ENCODE measurements at places on chromosomes 6 and 20.
A peak's percentile ranks its signal among the peaks of the same experiment; 100 is the strongest.

DNA sequence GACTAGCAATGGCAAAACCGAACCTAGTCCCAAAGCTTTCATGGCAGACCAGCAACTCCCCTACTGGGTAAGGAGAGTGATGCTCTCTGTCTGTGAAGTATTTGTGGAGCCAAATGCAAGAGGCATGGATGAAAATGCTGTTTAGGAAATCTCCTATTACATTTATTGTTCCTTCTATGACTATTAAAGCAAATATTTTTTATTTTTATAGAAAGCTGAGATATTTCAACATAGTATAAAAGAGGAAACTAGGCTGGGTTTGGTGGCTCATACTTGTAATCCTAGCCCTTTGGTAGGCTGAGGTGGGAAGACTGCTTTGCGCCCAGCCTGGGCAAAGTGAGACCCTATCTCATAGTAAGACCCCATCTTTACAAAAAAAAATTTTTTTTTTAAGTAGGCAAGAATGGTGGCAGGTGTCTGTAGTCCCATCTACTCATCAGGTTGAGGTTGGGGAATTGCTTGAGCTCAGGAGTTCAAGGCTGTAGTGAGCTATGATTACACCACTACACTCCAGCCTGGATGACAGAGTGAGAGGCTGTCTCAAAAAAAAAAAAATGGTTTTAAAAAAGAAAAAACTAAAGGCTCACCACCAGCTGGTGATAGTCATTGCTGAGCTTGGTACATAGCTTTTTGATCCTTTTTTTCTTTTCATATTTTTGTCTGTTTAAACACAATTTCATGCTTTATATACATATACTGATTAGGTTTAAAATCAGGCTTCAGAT lies 11.3 kb downstream of the KDM1B start:
- no peak for DNase-seq

- no peak for DNase-seq
Observed at GRCh38 chr6:43707269-43707668, 19.7 kb upstream of the MRPS18A start.

DNA sequence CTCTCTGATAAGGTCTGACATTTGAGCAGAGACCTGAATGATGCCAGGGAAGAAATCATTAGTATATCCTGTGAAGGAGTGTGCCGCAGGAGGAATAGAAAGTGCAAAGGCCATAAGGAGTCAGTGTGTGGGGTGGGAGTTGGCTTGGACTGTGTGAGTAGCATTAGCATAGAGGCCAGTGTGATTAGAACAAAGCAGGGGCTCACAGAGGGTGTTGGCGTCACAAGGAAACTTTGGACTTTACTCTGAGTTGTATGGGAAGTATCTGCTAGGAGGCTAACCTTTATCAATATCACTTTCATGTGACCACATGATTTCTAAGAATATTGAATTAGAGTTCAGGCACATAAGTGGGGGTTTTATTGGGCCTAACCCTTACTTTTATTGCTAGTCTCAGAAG lies 12.1 kb downstream of the TMEM200A start:
- DNase-seq, result no peak

GRCh38 chr20:41395667-41396664 lies 29.3 kb upstream of the EMILIN3 start:
- DNase-seq, result no peak

DNA sequence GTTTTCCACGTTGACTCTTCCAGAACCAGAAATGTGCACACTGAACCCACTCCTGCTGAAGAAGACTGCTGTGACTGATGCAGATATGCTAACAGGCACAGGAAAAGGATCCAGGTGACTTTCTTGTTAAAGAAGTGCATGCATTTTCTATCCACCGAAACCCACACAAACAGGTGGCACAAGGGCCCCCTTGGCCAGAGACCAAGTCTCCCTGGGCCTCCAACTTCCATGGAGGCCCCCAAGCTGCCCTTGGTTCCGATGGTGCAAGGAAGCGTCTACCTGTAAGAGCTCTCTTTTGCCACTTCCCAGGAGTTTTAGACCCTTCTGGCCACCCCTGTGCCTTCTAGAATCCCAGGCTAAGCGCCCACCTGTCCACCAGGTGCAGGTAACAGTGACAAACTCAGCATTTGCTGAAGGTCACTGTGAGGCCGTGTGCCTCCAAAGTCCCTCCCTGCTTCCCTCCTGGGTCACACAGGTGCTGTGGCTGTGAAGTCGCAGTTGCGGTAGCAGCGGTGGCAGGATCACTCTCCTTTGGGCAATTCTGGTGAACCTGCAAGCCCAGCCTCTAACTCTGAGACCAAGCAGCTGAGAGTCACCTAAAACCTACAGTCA lies 134.8 kb downstream of the PXDC1 start:
- DNase-seq, result no peak

DNA sequence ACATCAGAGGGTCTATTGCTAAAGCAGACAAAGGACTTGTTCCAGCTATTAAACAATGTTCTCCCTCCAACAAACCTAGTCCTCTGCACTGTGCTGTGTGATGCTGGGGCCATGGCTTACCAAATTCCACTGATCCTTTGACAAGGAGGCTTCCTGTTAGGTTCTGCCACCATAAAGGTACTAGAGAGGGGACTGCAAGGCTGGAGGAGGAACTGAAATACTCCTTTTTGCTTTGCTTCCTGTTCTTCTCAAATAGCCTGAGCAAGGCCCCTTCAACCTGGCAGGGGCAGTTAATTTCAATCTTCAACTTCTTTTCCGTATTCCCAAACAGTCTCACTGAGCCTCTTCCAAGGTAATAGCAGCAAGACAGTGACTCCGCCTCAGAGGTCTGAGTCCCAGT lies 286.4 kb upstream of the IRAK1BP1 start:
- no peak for DNase-seq

DNA sequence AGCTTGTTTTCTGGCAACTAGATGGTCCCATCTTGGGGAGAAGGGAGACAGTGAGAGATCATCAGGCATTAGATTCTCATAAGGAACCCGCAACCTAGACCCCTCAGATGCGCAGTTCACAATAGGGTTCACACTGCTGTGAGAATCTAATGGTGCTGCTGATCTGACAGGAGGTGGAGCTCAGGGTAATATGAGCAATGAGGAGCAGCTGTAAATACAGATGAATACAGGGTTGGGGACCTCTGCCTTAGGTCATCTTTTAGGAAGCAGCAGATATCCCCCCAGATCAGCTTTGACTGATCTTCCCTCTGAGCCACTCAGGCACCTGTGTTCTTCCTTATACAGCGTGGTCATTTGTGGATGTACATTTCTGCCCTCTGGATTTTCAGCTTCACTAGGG lies 63.4 kb downstream of the SMOC2 start:
- DNase-seq, result no peak

DNA sequence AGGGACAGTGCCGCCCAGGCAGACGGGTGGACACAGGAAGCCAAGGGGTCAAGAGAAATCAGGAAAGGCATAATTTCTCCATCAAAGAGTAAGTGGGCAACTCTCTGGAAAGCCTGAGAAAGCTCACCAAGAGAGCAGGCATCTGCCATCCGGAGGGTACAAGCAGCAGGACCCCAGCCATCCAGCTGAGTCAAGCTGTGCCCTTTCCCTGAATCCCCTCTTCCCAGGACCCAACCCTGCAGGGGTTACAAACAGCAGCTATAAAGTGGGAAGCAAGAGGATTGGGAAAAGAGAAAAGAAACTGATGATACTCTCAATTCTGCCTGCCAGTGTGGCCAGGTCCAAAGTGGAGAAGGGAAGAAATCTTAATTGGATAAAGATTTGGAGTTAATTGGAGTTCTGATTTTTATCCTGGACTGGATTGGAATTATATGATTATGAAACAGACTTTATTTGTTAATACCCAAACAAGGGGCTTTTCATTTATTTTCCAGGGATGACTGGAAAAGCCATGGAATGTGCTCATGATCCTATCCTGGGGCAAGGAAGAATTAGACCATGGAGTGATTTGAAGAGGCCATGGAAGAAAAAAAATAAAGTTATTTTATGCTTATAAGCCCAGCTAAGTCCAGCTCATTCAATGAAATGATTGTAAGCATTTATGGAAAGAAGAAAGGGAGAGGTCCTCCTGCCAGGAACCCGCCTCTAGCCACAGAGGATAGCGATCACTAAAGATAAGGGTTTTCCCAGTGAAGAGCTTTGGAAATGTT lies 34.9 kb downstream of the NHLRC1 start:
- DNase-seq, result no peak

- peak; percentile 20 for DNase-seq
Observed at GRCh38 chr6:88870717-88871330, 92.6 kb downstream of the RNGTT start.

GRCh38 chr6:126268092-126268491 lies 71.8 kb upstream of the CENPW start:
- no peak for DNase-seq

GRCh38 chr20:12171923-12172524 lies 254.3 kb downstream of the BTBD3 start:
- no peak for DNase-seq

DNA sequence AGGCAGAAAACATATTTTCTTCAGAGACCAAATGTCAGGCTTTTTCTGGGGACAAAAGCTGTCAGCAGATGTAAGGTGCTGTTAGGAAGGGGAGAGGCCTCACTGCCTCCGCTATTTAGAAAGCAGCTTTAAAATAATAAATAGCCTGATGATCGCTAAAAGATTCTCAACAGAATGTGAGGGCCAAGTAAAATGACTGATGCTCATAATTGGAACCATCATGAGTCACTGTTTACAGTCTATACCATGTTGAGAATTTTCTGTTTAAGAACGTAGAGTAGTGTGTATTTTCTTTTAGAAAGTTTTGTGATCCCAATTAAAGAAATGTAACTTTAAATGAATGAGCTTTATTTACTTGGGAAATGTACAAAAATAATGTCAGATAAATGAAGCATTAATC lies 220.0 kb downstream of the CLIC5 start:
- no peak for DNase-seq

DNA sequence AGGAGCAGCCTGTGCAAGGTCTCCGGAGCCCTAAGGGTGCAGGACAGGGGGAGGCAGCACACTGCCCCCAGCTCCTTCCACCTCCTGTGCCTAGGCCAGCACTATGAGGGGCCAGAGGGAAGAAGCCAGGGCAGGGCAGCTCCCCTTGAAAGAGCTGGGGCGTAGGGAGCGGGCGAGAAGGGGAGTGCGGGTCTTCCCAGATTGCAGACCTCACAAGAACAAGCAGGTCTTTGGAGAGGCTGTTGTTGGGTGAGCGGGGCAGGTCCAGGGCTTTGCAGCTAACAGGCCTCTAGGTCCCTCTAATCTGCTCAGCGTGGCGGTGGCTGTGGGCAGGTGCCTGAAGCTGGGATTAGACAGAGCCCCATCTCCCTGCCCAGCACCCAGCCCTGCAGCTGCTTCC lies 22.4 kb upstream of the CST1 start:
- no peak for DNase-seq

- DNase-seq, result peak; percentile 46
Observed at GRCh38 chr6:52399511-52400312, 20.4 kb upstream of the EFHC1 start.

- peak; percentile 58 for DNase-seq
Observed at GRCh38 chr20:3980260-3981131, 34.9 kb downstream of the RNF24 start.

DNA sequence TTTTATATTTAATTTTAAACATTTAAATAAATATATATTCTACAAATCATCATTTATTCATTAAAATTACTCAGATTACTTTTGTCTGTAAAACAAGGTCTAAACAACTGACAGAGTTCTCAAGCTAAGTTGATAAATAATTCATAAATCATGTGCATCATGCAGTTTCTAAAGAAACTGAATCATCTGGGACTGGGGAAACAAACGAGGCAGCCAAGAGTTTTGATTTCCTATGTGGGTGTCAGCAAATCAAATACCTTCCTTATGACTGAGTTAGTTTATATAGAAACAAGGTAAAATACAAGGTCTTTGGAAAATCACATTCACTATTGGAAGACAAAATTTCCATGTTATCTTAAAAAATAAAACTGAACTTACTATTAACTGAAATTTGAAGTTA lies 149.9 kb upstream of the BEND6 start:
- DNase-seq, result no peak

DNA sequence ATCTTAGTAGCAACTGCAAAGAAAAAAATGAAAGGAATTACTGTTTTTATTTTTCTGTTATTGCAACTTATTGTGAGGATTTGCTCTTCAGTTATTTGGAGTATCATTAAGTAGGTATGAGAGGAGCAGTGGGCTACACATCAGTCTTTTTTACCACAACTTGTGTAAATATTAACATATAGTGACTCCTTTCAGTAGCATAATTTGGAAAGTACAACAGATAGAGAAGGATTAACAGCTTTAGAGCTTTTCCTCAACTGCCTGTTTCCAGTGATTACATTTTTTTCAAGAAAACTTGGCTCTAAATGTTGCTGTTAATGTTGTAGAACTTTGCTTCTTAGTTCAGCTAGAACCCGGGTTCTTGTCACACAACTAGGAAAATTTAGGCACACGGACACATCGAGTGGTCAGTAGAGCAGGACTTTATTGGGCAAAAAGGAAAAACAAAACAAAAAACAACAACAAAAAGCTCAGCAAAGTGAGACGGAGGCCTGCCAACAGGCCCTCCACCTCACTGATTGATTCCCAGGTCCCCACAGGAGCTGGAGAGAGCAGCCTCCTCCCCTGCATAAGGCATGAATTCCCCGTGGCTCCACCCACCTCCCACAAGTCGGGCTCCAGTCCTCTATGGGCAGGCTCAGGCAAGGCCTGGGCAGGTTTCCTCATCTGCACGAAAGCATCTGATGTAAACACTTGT lies 75.1 kb downstream of the ADGRG6 start:
- no peak for DNase-seq

GRCh38 chr6:157990321-157991066 lies 8.8 kb downstream of the SYNJ2 start:
- DNase-seq, result peak; percentile 53

DNA sequence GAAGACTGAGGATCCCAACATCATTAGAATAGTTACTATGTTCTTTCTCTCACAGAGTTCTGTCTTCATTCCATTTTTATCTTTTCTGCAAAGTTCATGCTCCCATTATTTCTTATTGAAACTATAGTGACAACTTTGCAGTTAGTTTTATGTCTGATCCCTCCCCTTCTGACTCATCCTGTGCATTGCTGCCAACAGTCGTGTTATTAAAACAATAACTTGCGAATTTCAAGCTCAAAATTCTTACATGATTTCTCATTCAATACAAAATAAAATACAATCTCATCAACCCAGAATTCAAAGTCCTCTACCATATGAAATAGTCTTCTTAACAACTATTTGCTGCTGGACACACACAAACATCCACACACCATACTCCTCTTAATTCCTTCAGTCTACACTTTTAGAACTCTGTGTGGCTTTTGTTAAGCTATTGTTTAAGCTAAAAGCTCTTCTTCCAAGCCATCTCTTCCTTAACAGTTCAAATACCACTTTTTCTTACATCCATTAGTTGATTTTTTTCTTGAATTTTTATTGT lies 261.4 kb upstream of the IRAK1BP1 start:
- DNase-seq, result no peak

- peak; percentile 17 for DNase-seq
Observed at GRCh38 chr6:143598466-143599080, 79.2 kb upstream of the PHACTR2 start.

GRCh38 chr6:37303091-37303660 lies 45.2 kb upstream of the TMEM217 start:
- DNase-seq, result no peak

GRCh38 chr20:58028123-58028522 lies 200.3 kb downstream of the ANKRD60 start:
- DNase-seq, result no peak
